ENCODE measurements at places on chromosomes 6 and 20.

DNA sequence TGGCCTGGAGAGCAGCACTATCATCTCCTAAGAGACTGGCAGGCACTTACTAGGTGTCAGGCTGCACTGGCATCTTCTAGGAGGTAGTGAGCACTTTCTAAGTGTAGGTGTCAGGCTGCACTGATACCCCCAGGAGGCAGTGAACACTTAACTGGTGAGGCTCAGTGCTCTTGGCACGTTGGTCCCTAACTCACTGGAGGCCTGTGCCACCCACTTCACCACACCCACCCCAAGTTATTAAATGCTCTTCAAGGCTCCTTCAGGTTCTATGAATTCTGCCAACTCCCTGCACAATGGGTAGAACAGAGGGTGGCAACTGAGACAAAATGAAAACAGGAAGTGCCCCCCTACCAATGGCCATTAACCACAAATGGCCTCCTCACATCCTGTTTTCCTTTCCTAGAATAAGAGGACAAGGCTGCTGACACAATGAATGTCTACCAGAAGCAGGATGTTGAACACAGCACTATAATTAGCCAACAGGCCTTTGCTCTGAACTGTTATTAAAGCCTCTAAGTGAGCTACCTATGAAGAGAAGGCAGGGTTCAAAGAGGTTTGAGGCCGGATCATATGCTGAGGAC lies 29.4 kb downstream of the NCOA5 start:
- DNase-seq: no peak

GRCh38 chr6:15036690-15037245 lies 209.1 kb upstream of the JARID2 start:
- DNase-seq: no peak

DNA sequence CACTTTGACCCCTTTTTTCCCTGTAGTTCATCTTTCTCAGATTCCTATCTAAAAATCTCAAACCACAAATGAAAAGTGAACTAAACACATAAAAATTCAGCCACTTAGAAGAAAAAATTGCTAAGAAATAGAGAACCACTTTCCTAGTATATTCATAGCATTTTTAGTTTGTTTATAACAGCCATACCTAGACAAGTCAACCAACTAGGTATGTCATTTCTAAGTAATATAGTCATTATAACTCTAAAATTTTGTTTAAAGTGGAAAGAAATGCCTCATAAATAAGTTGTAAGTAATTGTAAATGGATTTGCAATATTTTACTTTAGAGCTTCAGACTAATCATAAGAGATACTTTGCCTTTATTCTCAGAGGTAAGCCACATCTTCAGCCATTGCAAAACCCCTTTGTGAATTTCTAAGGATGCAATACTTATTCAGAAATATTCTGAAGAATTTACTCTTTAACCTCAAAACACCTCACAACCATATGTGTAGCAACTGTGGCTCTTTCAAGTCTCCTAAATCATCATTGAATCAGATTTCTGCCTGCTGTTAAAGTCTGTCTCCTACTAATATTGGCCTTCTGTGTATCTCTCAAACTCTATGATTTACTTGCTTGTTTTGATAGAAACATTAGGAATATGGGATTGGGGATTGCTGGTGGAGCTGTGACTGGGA lies 6.9 kb upstream of the SUMO4 start:
- no peak for DNase-seq

GRCh38 chr20:61799928-61800327 lies 265.8 kb downstream of the TAF4 start:
- no peak for DNase-seq

DNA sequence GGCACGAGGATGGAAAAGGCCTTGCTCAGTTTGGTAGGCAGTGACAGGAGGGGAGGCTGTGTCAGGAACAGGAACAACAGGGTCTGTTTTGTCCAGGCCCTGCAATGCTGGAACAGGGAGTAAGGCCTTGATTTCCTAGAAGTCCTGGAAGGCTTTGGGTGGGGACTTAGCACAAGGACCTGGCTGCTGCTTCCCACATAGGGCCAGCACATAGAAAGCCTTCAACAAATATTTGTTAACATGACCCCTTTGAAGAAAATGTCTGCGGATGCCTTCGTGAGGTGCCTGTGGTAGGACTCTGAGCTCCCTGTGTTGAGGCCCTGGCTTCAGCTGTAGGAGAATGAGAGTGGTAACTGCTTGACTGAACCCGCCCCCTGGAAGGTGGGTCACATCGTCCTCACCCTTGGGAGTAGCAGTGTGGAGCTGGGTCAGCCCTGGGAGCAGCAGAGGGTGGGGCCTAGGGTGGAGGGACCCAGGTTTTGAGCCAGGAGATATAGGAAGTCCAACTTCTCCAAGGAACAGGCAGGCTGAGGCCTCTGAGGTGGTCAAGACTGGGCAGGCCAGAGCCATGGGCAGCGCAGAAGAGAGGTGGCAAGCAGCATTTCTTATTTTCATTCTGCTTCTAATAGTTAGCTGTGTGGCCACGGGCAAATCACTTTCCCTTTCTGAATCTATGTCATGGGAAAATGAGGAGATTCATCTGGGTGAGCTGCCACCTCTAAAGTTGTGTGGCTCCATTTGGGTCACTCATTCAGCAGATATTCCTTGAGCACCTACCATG lies 50.0 kb downstream of the CNBD2 start:
- DNase-seq: no peak

GRCh38 chr6:53861518-53861917 lies 66.7 kb downstream of the LRRC1 start:
- DNase-seq: no peak

DNA sequence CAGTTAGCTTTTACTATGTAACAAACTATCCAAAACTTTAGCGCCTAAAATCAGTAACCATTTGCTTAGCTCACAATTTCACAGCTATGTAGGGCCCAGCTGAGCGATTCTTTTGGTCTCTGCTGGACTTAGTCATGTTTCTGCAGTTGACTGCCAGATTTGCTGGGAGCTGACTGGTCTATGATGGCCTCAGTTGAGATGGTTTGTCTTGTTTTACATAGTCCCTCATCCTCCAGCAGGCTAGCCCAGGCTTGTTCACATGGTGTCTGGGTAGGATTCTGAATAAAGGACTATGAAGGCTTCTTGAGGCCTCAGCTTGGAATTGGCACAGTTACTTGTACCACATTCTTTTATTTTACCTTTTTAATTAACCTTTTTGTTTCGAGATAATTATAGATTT lies 247.8 kb upstream of the CHD6 start:
- DNase-seq: no peak

GRCh38 chr20:14817101-14817500 lies 479.7 kb upstream of the FLRT3 start:
- no peak for DNase-seq

DNA sequence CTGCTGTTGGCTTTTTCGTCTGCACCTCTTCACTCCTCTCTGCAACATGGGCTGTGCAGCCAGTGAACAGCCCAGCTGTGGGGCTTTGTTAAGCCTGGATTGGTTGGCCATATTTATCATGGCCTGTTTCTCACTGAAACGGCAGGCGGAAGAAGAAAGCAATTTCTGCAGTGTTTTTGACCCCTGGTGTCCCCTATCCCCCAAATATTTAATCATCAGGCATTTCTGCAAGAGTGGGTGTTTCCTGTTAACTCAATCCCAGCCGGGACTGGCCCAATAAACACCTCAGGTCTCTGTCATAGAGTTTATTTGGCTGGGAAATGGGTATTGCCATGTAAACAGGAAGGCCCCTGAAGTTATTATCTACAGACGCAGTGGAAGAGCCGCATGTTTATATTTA lies 174.8 kb upstream of the SUPT3H start:
- DNase-seq: no peak

- no peak for DNase-seq
Measured at GRCh38 chr20:7693761-7694160, 246.5 kb downstream of the HAO1 start.

All from stimulated activated CD4-positive, alpha-beta T cell treated with anti-CD3 and anti-CD28 coated beads, Interleukin-2, amount 100 ng/mL, for 24 hours (primary cell).